ENCODE measurements at places on chromosomes 6 and 20. TPM values are rescaled to one million over a fixed set of nuclear protein-coding genes. Genes with fewer than 3 reads are reported as not detected.

The BANF2 gene
- total RNA-seq: not detected

The ULBP2 gene
- total RNA-seq: 4.0 TPM

The CST4 gene
- not detected for total RNA-seq

The ARFGAP1 gene
- 80.6 TPM for total RNA-seq

The GPR31 gene
- total RNA-seq: not detected

The PPP1R14C gene
- 0.89 TPM for total RNA-seq

The OR2B6 gene
- total RNA-seq: 0.15 TPM

The IL17A gene
- total RNA-seq: not detected

The UBE2C gene
- 232 TPM for total RNA-seq

The TSBP1 gene
- total RNA-seq: not detected

The SLC2A10 gene
- total RNA-seq: not detected

The NKAPL gene
- total RNA-seq: not detected

The RIPPLY2 gene
- total RNA-seq: 0.46 TPM

The PRDM13 gene
- total RNA-seq: 0.93 TPM

The RNF182 gene
- 3.5 TPM for total RNA-seq

The SLC35D3 gene
- total RNA-seq: 0.05 TPM

The ABCC10 gene
- total RNA-seq: 12.5 TPM

The KCNK15 gene
- 0.74 TPM for total RNA-seq

The NOX3 gene
- total RNA-seq: not detected

The BACH2 gene
- 0.70 TPM for total RNA-seq

The MRPS18B gene
- total RNA-seq: 72.8 TPM

The ADIG gene
- not detected for total RNA-seq

The VSX1 gene
- total RNA-seq: 1.2 TPM

The ULBP1 gene
- 1.0 TPM for total RNA-seq

The CYP24A1 gene
- 220 TPM for total RNA-seq

The GSTA3 gene
- total RNA-seq: not detected

The CPXM1 gene
- total RNA-seq: not detected

The CST5 gene
- not detected for total RNA-seq

The FABP7 gene
- not detected for total RNA-seq

The GFOD1 gene
- 2.0 TPM for total RNA-seq

The KHDC1L gene
- total RNA-seq: 0.40 TPM

The FRK gene
- 1.2 TPM for total RNA-seq

The PTPRK gene
- 17.7 TPM for total RNA-seq

The RNF144B gene
- total RNA-seq: 0.17 TPM

The ENPP3 gene
- total RNA-seq: not detected

The PIGU gene
- total RNA-seq: 28.6 TPM

The DDX43 gene
- total RNA-seq: not detected

The C4B gene
- total RNA-seq: 1.7 TPM

The C20orf173 gene
- total RNA-seq: not detected

The PLAGL1 gene
- total RNA-seq: 7.7 TPM

The SAMD5 gene
- 0.84 TPM for total RNA-seq

The GPRC6A gene
- total RNA-seq: not detected

The SHLD1 gene
- 8.8 TPM for total RNA-seq

The EXOC2 gene
- 12.3 TPM for total RNA-seq

The AVP gene
- not detected for total RNA-seq

The GSTA1 gene
- total RNA-seq: not detected

The FOXF2 gene
- total RNA-seq: 24.4 TPM

The FBXO9 gene
- 39.2 TPM for total RNA-seq

The ISM1 gene
- total RNA-seq: 0.43 TPM

The SAMD10 gene
- total RNA-seq: not detected

The SLC22A16 gene
- total RNA-seq: not detected

The FUCA2 gene
- 54.1 TPM for total RNA-seq

Measured in A549 treated with CORT108297 at 1 μM for 4 hours (cell line).